ENCODE measurements at places on chromosomes 7 and 10.

DNA sequence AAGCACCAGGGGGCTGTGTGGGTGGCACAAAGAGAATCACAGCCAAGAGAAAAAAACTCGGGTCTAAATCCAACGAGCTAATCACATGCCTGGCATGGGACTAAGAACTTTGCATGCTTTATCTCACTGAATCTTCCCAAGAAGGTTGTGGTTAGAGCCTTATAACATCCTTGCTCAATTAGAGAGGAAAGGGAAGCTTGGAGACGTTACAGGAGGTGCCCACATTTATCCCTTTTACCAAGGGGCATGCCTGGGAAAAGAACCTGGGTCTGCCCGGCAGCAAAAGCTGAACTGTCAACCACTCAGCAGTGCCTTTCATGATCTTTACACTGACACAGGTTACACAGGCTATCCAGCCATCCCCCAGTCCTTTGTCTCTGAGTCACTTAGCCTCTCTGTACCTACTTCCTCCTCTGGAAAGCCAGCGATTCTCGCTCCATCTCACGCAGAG is 190.1 kb downstream of the PRPF18 start:
- DNase-seq, result peak; percentile 26

DNA sequence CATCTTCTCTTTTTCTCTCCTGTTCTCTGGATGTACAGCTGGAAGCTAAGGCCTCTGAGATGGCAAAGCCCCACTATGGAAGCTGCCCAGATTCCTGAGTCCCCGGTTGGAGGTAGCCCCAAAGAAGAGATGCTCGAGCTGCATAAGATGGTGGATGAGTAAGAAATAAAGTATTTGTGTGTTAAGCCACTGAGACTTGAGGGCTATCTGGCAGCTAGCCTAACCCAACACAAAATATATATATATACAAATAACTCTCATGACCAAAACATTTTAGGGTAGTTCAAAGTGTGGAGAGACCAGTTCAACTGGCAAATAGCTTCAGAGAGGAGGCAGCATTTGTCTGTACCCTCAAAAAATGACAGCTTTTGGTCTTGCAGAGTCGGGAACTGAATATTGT is 72.4 kb upstream of the PDE1C start:
- DNase-seq, result no peak

DNA sequence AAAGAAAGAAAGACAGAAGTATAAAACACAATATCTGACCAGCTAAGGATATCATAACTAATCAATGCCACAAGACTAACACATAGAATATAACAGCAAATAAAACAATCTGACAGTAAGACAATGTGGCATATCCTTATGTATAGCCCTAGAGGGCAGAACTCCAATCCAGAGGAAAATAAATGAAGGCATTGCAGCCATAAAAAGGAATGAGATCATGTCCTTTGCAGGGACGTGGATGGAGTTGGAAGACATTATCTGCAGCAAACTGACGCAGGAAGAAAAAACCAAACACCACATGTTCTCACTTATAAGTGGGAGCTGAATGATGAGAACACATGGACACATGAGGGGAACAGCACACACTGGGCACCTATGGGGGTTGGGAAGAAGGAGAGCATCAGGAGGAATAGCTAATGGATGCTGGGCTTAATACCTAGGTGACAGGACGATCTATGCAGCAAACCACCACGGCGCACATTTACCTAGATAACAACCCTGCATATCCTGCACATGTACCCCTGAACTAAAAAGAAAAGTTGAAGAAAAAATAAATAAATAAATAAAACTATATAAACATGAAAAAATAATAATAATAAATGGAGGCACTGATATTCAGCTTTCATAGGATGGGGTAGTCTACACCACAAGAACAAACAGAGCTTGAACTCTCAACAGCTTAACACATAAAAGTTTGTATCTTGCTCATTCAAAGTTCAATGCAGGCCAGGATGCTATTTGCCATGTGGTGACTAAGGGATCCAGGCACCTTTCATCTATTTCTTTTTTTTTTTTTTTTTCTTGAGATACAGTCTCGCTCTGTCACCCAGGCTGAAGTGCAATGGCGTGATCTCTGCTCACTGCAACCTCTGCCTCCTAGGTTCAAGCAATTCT is 66.1 kb upstream of the KAT6B start:
- DNase-seq, result no peak

GRCh38 chr10:32077896-32078485 is 21.8 kb upstream of the KIF5B start:
- DNase-seq, result no peak

DNA sequence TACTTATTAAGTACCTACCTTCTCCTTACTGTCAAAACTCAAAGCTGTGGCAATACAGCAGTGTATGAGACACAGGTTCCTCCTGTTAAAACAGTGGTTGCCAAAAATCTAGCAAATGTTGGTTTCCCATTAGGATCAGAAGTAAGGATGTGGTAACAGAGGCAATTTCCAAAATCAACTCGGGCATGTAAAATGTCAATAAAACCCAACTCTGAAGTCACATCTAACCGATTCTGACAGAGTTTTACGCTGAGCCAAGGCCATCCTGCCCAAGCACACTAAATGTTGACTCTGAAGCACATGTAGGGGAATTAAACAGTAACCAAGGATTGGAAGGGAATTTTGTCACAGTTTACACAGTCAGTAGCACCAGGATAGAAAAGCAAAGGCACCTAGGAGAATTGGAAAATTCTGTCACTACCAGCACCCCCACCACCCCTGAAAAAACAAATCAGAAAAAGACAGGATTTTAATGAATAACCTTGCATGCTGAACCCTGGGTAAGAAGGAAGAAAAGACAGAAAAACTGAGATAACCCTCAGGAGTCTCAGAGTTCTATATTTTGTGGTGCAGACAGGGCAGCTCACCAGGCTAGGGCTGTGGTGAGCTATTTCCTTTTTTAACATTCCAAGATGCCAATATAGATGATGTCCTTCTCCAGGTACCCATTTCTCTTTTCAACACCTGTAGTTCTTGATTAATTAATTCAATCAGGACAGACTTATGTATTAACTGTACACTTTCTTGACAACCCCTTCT is 119.5 kb downstream of the DOCK4 start:
- no peak for DNase-seq

DNA sequence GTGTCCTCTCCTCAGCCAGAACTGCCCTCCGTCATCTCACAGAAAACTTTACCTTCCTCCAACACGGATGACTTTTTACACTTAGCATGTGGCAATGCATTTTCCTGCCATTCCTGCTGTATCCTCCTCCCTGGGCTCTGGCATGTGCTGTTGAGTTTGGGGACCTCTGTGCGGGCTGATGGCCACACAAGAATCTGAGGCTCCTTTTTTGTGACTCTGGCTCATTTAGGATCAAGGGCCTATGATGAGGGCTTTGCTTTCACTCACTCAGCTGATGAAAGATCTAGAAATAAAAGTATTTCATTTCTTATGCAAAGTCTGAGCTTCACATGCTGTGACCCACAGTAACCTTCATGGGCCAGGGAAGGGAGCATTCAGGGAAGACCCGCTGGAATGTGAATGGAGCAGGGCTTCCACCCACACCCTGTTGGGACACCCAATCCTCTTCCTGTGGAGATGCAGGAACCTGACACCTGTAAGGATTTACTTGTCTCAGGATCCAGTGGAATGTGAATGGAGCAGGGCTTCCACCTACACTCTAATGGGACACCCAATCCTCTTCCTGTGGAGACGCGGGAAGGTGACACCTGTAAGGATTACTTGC is 500.3 kb upstream of the MKI67 start:
- DNase-seq, result no peak

- no peak for DNase-seq
Measured at GRCh38 chr7:47951374-47951773, 3.1 kb upstream of the PKD1L1 start.

DNA sequence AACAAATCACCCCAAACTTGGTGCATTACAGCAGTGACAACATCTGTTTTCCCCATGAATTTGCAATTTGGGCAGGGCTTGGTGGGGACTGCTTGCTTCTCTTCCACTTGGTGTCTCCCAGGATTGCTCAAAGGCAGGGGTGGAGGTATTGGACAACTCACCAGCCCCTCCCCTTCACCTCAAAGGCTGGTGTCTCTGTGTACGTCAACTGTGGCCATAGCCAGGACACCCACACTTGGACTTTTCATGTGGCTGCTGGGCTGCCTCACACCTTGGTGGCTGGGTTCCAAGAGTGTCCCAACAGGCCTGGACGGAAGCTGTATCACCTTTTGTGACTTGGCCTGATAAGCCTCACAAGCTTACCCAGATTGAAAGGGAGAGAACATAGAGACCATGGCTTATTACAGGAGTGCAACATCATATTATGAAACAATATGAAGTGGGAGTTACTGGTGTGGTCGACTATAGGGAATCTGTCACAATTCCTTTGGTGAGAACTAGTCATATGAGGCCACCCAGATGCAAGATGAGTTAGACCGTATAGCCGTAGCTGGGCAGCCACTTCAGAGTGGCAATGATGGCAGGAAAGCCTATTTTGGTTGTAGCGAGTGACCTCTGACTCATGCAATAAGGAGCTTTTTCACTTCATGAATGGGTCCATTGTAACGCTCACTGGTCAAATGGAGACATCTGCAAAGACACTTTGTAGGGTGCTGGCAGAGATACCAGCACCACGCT is 187.6 kb upstream of the ITGB1 start:
- DNase-seq, result no peak

DNA sequence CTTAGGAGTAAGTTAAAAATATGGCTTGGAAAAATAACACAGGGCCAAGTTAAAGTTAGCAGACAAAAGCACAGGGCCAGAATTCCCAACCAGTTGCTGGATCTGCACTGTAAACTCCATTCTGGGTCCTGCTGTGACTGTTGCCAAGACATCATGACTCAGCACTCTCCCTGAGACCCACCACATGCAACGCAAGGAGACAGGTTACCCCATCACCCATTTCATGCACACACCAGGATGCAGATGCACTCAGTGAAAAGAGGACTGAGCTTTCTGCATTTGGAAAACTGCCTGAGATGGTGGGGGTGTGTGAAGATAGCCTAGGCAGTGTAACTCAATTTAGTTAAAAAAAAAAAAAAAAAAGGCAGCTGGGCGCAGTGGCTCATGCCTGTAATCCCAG is 97.6 kb upstream of the ZNF438 start:
- peak; percentile 56 for DNase-seq

DNA sequence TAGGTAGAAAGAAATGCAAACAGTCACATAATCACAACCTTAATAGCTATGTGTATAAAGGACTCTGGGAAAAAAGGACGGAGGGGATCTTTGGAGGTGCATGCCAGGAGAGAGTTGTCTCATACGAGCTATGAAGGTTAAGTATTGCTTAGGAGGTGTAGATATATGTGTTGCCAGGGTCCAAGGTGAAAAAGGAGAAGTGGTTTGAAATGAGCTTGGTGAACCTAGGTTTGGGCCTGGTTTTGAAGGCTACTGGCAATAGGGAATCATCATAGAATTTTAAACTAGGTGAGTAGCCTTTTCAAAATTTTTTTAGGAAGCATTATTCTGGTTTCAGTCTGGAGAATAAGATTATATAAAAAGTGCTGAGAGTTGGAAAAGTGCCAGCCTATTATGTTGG is 336.8 kb downstream of the AUTS2 start:
- DNase-seq, result no peak

- peak; percentile 27 for DNase-seq
Measured at GRCh38 chr10:23886355-23886754, 322.6 kb upstream of the KIAA1217 start.

DNA sequence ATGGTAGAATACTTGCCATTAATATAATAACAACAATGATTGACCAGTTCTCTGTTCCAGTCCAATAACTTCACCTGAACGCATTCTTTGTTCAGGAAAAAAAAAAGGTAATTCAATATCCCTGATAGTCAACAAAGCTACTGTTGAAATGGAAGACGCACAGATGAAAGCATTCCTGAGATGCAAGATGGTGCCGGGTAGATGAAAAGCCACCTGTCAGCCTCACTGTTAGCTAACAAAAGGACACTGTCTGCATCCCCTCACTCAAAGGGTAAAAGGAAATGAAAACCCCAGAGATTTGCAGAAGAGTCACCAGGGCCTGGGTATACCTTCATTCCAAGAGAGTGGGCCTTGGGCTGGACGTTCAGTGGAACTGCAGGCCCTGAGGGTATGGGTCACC is 357.4 kb downstream of the PLXNA4 start:
- no peak for DNase-seq

- DNase-seq, result peak; percentile 19
Measured at GRCh38 chr7:18647582-18647981, 152.0 kb downstream of the HDAC9 start.

DNA sequence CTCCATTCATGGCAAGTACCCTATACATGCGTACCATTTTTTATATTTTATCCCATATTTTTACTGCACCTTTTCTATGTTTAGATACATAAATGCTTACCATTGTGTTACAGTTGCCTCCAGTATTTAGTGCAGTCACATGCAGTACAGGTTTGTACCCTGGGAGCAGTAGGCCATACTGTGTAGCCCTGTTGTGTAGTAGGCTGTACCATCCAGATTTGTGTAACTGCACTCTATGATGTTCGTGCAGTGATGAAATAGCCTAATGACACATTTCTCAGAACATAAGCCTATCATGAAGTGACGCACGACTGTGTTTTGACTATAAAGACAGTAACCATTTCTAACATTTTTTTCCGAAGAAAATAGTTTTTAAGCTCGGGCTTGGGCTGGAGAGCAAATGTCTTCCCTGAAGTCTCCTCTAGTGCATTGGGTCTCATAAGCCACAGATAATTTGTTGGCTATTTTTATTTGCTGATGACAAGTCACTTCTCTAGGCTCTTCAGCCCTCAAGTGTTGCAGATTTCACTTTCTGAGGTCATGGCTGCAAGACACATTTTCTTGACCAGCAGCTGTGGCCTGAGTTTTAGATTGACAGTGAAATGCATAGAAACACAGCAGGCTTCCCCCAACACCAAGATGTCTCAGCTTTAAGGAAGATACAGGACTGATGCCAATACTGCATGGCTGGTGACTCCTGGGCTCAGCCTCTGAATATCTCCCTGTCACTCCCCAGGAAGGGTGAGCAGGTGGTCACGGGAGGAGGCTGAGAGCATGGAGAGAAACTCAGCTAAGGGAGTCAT is 26.9 kb downstream of the EPDR1 start:
- no peak for DNase-seq

DNA sequence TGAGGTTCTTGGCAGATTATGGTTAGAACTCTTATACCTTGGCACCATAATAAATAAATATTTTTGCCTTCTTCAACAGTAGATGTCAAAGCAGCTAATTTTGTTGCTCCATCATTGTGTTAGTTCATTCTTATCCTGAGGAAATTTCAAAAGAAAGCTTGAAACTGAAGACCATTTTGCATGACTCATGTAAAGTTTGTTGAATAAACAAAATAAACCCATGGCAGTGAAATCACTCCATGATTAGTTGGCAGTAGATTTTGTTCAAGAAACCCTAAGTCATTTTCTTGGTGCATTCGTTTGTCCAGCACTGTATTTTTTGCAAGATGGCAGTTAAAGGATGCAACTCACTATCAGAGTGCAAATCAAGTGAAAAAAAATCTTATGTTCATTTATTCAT is 91.6 kb downstream of the HECW1 start:
- DNase-seq, result no peak

GRCh38 chr10:96794836-96795733 is 37.0 kb upstream of the LCOR start:
- no peak for DNase-seq

DNA sequence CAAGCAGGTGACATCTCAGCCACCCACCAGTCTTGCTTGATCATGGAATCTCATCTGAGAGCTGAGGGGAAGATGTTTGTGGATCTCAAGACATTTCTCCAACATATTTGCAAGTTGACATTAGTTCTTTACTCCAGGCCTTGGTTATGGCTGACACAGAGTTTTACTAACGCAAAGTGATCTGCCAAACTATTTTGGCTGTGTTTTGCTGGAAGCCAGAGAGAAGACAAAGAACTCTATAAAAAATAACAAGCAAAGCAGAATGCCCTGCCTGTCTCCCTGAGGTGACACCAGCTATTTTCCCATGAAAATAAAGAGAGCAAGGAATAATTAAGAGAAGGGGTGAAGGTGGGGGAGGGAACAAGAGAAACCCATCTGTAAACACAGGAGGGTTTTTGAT is 286.4 kb downstream of the WDR11 start:
- no peak for DNase-seq
